ENCODE measurements at places on chromosomes 6 and 20. TPM values are rescaled to one million over a fixed set of nuclear protein-coding genes. Genes with fewer than 3 reads are reported as not detected.

The KCNK5 gene
- total RNA-seq, result 28.4 TPM

The MICA gene
- total RNA-seq, result 12.4 TPM

The TBX18 gene
- not detected for total RNA-seq

The C20orf204 gene
- total RNA-seq, result 2.4 TPM

The BANF2 gene
- not detected for total RNA-seq

The HTR1E gene
- total RNA-seq, result not detected

The FAM120B gene
- 19.1 TPM for total RNA-seq
